ENCODE measurements at places on chromosomes 6 and 20.

GRCh38 chr6:148837941-148838340 is 91.1 kb downstream of the UST start:
- no peak for DNase-seq

- DNase-seq: peak; percentile 39
Measured at GRCh38 chr6:45423111-45423823, 45.5 kb upstream of the SUPT3H start.

- no peak for DNase-seq
Measured at GRCh38 chr6:21091411-21091810, 502.1 kb upstream of the SOX4 start.

DNA sequence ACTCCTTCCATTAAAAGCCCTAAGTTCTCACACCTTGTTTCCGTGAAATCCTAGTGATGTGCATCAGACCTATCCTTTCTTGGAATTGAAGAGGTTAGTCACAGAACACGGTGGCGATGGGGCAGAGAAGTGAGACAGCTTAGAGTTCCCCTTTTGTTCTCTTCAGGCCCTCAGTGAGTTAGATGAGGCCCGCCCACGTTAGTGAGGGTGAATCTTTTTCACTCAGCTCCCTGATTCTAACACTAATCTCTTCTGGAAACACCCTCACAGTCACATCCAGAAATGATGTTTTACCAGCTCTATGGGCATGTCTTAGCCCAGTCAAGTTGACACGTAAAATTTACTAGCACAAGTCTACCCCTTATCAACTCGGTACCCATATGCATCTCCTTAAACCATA is 172.7 kb upstream of the NOX3 start:
- DNase-seq: no peak

GRCh38 chr20:41359541-41360011 is 7.0 kb downstream of the EMILIN3 start:
- DNase-seq: no peak

GRCh38 chr6:114169763-114170162 is 173.1 kb downstream of the HS3ST5 start:
- no peak for DNase-seq

- peak; percentile 57 for DNase-seq
Measured at GRCh38 chr20:44646023-44646640, 5.4 kb downstream of the ADA start.

- DNase-seq: no peak
Measured at GRCh38 chr20:23509247-23509913, 18.5 kb downstream of the CST8 start.

- DNase-seq: no peak
Measured at GRCh38 chr6:5278565-5279120, 17.3 kb downstream of the FARS2 start.

DNA sequence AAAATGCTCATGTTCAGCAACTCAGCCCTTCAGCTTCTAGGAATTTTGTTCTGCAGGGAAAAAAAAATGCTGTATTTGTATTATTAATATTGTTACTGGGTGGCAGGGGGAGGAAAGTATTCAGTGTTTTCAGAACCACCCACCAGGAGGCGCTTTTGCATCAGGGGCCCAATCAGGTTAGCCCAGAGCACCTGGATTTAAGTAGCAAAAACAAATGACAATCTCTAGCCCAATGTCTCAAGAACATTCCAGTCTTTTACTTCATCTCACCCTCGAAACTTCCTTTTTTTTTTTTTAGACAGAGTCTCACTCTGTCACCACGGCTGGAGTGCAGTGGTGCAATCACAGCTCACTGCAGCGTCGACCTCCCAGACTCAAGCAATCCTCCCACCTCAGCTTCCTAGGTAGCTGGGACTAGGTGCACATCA is 635 bp upstream of the C20orf203 start:
- no peak for DNase-seq

GRCh38 chr20:10412591-10413408 is 21.2 kb downstream of the MKKS start:
- no peak for DNase-seq

- DNase-seq: no peak
Measured at GRCh38 chr6:11367638-11368199, 135.3 kb upstream of the NEDD9 start.

- no peak for DNase-seq
Measured at GRCh38 chr6:87738000-87738399, 36.0 kb upstream of the AKIRIN2 start.

GRCh38 chr6:18763086-18763485 is 375.9 kb downstream of the RNF144B start:
- no peak for DNase-seq

- no peak for DNase-seq
Measured at GRCh38 chr6:40247516-40248115, 313.4 kb upstream of the MOCS1 start.

DNA sequence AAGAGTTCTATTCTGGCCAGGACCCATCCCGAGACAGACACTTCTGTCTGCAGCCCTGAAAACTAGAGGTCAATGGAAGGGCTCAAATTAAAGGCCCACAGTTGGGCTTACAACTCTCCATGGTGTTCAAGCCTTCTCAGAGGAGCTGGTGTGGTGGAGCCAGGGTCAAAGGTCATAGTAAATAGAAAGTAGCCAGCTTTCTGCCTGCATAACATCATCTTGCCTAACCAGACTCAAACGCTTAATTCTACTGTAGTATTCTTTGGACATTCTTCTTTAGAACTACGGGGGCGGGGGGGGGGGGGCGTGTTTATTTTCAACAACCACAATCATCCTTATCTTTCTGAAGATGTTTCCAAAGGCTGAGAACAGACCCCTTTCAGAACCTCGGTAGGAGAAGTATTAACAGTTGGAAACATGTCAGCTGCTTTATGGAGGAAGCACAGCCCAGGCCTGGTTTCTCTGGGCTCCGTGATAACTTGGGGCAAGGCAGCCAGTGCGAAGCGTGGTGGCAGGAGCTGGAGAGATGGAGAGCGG is 1.5 kb upstream of the RREB1 start:
- DNase-seq: no peak

- no peak for DNase-seq
Measured at GRCh38 chr20:2468581-2469407, 1.8 kb downstream of the SNRPB start.

DNA sequence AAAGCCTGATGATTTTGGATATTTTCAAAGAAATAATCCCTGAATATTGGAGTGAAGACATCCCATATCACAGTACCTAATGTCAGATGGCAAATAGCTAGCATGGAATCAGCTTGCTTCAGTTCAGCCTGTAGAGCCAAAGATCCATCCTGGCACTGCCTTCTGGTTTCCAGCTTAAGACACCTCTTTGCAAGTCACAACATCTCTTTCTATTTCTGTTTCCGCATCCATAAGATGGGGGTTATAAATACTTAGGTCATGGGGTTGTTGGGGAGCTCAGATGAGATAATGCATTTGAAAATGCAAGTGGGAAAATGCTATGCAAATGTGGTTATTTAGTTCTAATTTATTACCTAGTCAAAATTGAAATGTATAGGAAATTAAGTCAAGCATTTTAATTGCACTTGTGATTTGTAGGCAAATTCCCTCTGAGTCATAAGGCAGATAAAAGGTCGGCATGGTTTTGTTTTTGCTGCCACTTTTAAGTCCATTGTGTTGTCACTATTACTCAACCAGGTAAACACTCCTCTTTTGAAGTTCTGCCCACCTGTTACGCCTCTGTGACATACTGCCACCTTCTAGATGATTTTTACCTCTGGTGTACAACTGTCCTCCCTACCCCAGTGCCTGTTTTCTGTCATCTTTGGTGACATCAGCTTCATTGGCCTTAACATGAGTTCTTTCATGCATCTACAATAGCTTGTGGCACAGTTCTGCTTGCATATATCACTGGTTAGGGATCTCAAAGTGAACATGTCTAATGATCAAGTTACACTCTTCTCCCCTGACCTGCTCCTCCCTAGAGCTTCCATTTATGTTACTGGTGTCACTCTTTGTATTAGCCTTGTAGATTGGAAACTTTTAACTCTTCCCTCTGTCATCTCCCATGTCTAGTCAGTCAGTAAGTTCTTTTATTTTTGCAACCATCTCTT is 96.6 kb downstream of the CDKAL1 start:
- peak; percentile 23 for DNase-seq

DNA sequence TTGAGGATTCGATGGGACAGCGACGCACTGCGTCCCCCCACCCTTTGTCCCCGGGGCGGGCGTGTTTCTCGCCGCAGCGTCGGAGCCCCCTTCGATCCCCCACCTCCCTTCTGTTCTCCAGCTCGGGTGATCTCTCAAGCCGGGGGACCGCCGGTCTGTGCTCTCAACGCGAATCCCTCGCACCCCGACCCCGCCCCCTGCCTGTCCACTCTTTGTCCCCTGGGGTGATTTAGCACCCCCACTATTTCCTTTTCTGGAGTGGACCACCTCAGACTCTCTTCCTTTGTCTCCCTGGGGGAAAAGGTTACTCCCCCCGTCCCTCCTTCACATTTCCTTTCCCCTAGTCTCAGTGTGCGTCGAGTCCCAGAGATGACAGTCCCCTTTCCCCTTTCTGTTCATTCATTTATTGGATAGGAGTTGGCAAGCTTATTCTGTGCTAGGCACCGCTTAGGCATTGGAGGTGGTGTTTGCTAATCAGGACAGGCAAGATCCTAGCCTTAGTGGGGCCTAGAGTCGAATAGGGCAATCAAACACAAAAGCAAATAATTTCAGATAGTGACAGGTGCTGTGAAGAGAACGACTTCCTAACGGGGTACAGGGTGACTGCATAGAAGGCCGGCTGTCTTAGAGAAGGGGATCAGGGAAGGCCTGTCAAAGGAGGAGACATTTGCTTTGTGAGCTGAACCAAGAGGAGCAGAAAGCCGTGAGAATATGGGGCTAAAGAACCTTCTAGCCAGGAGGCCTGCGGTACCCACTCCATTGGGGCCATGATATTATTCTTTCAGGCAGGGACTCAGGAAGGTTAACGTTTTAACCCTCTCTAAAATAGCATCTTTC is 741 bp downstream of the PTPN1 start:
- DNase-seq: no peak

- no peak for DNase-seq
Measured at GRCh38 chr20:40866056-40866455, 162.6 kb upstream of the TOP1 start.

GRCh38 chr20:63101781-63102720 is 95.3 kb upstream of the BHLHE23 start:
- peak; percentile 66 for DNase-seq

DNA sequence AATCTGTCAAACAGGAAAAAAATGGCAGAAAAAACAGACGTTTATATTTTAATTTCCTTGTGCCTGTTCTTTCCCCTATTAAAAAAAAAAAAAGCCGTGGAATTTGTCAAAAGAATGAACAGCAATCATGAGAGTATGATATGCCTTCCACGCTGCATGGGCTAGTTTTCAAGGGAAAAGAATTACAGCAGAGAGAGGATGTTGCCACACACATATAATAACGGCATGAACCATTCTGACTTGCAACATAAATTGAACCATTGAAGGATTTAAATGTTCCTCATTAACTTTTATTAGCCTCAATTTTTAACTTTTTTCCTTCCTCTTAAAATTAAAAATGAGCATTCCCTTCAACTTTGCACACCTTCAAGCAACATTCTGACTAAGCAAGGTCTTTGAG is 301.8 kb downstream of the FOXC1 start:
- no peak for DNase-seq

- no peak for DNase-seq
Measured at GRCh38 chr6:128240024-128240428, 280.4 kb downstream of the PTPRK start.

DNA sequence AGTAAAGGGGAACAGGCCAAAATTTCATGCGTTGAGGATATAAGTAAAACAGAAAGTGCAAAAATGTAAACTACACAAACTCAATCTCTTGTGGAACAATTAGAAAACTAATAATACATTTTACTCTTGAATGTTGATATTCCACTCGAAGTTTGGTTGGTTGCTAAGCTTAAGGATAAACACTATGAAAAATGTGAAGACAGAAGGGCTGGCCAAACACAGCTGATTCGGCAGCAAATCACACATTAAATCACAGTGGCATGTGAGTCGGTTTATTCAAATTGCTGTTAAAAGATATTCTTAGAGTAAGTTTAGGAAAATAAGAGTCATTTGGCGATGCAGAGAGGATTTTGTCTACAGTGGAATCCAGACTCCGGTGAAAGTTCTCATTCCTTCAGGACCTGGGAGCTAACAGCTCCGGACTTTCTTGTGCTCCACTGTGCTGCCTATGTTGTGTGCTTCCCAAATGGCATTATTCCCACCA is 1.4 kb upstream of the EPM2A start:
- DNase-seq: no peak

GRCh38 chr6:151425561-151425960 is 26.4 kb downstream of the RMND1 start:
- DNase-seq: no peak

DNA sequence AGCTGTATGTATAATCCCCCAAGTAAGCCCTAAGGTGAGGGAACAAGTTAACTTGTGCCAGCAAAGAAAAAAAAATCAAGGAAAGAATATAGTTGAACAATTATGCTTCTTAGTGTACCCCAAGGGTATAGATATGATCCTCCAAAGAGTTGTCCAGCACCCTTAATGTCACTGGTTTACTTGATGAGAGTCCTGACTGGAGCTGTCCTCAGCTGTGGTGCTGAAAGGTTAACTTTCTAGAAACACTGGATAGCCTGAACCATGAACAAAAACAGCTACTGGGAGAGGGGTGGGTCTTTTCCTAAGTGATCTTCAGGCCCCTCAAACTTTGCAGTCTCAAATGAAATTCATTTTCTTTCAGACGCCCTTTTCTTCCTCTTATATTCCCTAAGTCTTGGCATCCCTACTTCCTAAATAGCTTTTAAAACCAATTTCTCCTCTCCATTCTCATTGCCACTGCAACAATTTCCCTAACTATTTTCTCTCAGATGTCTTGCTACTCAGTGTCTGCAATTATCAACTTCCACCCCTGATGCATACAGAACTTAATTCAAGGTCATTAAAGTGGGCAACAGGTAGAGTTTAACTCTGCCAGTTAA is 83.5 kb upstream of the PROKR2 start:
- DNase-seq: no peak

DNA sequence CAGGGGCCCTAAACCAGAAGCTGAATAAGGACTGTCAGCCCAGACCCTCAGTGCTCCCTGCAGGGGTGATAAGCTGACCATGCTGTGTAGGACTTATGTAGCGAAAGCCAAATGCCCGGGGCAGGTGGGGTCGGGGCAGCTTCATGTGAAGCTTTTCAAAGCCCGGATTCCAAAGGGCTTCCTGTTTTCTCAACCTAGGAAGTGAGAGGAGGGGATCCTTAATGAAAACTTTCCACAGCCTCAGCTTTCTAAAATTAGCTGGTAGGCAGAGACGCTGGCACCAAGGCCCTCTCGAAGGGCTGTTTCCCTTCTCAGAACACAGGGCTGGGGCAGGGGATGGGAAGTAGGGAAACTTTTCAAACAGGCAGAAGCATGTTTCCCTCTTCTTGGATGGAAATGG is 148.9 kb downstream of the NFATC2 start:
- DNase-seq: no peak

GRCh38 chr20:17282501-17282900 is 55.7 kb downstream of the PCSK2 start:
- DNase-seq: no peak

DNA sequence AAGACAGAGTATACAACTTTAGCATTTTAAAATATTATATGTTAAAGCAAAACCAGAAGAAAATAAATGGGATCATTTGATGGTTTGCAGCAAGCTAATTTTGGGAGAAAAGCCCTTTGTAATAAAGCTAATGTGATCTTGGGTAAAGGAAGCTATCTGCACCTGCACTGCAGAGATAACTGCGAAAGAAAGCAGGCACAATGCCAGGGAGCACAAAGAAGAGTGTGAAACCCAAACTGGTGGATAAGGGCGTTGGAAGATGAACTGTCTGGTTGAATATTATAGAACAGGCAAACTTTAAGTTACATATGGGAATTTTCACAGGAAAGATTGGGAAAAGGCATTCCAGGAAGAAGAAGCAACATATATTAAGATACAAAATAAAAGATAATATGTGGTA is 179.2 kb upstream of the KHDRBS2 start:
- DNase-seq: no peak

GRCh38 chr6:16158943-16159557 is 30.2 kb downstream of the MYLIP start:
- DNase-seq: no peak
